ENCODE measurements at places on chromosomes 2 and 18. TPM values are rescaled to one million over a fixed set of nuclear protein-coding genes. Genes with fewer than 3 reads are reported as not detected.

GKN2 gene
- not detected for total RNA-seq

CXCR1 gene
- total RNA-seq: not detected

SPRED2 gene
- 17.4 TPM for total RNA-seq

DNA sequence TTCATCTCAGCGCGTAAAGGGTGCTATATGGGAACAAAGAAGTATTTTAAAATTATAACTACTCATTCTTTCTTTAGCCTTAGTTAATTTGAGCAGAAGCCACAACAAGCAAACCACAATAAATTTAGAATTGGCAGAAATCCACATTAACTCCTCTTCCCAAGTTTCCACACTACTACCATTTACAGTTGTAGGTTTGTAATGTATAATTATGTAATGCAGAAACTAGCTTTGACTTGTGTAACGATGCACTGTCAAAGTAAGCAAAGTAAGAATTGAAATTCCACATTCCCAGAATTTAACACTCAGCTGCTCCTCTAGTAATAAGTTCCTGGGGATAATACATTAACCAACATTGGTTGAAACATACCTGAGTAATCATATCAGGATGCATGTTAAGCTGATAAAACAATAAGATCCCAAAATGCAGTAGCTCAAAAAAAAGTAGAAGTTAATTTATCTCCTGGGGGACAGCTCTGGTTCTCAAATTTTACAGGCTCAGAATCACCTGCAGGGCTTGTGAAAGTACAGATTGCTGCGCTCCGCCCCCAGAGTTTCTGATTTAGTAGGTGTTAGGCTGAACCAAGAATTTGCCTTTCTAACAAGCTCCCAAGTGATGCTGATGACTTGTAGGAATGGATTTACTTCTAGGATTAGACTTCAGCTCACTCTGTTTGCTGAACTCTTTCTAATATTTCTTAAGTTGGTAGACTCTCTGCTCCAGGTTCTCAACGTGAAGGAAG is 9.9 kb downstream of the GRP start:
- H3K27ac ChIP-seq: no peak overlapping the region
- DNase-seq: no peak
- H3K36me3 ChIP-seq: no peaks in the 10 kb centered on the region
- H3K4me3 ChIP-seq: no peak overlapping the region

GRCh38 chr2:218397463-218397819 is 2.2 kb upstream of the CTDSP1 start:
- peaks cover 19% of the 10 kb centered on the region for H3K4me1 ChIP-seq
- H3K27me3 ChIP-seq: no peaks in the 10 kb centered on the region
- H3K4me3 ChIP-seq: peak overlapping the region; percentile 80

STON1 gene
- total RNA-seq: 15.6 TPM

DNA sequence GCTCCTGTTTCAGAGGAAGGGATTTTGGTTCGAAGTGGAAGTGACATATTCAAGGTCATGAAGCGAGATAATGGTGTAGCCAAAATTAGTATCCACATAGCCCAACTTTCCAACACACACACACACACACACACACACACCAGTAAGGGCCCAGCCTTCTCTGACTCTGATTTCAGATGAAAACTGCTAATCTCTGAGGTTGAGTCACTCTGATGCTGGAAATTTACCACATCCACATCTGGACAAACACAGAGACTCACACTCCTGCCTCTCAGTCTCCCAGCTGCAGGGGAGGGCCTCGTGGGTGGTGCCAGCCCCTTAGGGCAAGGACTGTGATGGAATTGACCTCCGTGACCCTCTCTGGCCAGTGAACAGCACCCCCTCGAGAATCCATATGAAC is 29.0 kb upstream of the SLC35F6 start:
- H3K27me3 ChIP-seq: no peaks in the 10 kb centered on the region
- H3K36me3 ChIP-seq: no peaks in the 10 kb centered on the region
- H3K27ac ChIP-seq: no peak overlapping the region
- no peak overlapping the region for H3K4me3 ChIP-seq
- H3K4me1 ChIP-seq: no peaks in the 10 kb centered on the region

DNA sequence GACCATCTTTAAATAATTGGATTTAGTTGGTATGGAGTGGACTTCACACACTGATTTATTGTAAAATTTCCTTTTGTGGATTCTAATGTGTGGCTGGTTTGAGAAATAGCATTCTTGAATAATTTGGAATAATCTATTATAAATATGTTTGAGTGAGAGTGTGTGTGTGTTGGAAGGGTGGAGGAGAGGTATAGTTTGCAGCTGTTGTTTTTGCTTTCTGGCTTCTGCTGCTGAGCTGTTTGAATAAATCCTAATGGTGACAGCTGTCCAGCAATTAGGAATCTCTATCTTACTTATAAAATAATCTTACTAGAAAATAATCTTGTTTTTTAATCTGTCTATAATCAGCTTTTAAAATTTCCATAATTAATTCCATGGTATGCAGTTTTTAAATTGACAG is 1283.0 kb upstream of the CDH2 start:
- no peak for DNase-seq
- no peaks in the 10 kb centered on the region for H3K4me1 ChIP-seq
- H3K27ac ChIP-seq: no peak overlapping the region
- H3K36me3 ChIP-seq: no peaks in the 10 kb centered on the region

B3GNT7 gene
- 0.72 TPM for total RNA-seq

GRCh38 chr2:219120082-219120481 is 40.5 kb downstream of the NHEJ1 start:
- peaks cover 13% of the 10 kb centered on the region for H3K4me1 ChIP-seq
- H3K27me3 ChIP-seq: no peaks in the 10 kb centered on the region
- DNase-seq: no peak
- H3K4me3 ChIP-seq: no peak overlapping the region
- H3K27ac ChIP-seq: no peak overlapping the region

ACVR1C gene
- 0.36 TPM for total RNA-seq

SCN7A gene
- not detected for total RNA-seq

DNA sequence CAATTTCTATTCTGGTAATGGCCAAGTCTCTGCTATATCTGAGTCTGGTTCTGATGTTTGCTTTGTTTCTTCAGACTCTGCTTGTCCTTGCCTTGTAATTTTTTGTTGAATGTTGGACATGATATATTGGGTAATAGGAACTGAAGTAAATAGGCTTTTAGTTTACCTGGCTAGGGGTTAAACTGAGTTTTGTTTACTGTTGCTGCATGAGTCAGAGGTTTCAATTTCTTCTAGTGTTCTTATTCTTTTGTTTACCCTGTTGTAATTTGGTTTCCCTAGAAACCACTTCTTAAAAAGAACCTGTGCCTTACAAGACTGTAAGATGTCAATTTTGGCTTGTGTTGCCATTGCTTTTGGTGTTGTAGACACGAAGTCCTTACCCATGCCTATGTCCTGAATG is 285.0 kb upstream of the KCNH7 start:
- no peak overlapping the region for H3K4me3 ChIP-seq
- H3K27ac ChIP-seq: no peak overlapping the region
- H3K4me1 ChIP-seq: no peaks in the 10 kb centered on the region
- no peaks in the 10 kb centered on the region for H3K36me3 ChIP-seq

- no peaks in the 10 kb centered on the region for H3K36me3 ChIP-seq
- no peak overlapping the region for H3K27ac ChIP-seq
- DNase-seq: no peak
These were observed 40.6 kb downstream of the CPO start for GRCh38 chr2:206979922-206980321.

ZNF521 gene
- 27.5 TPM for total RNA-seq

PDE6D gene
- 19.2 TPM for total RNA-seq

SMYD1 gene
- total RNA-seq: not detected

TMBIM1 gene
- total RNA-seq: 187 TPM

SPATA3 gene
- not detected for total RNA-seq

GRCh38 chr2:172999641-173000386 is 75.8 kb upstream of the MAP3K20 start:
- H3K4me1 ChIP-seq: peaks cover 19% of the 10 kb centered on the region
- DNase-seq: no peak
- no peaks in the 10 kb centered on the region for H3K36me3 ChIP-seq

DNA sequence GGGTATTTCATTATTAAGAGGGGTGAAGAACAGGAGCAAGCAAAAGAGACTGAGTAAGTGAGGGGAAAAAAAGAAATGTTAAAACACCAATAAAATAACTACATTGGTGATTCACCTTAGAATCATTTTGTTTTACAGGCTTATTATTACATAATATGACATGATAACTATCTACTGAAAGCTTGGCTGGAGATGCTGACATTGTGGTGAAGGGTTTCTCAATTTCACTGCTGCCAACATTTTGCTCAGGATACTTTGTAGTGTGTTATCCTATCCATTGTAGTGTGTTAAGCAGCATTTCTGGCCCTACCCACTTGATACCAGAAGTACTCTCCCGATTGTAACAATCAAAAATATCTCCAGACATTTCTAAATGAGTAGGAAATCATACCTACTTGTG is 1564.6 kb upstream of the NXPH2 start:
- DNase-seq: no peak
- H3K4me3 ChIP-seq: no peak overlapping the region
- H3K27me3 ChIP-seq: no peaks in the 10 kb centered on the region
- no peak overlapping the region for H3K27ac ChIP-seq
- no peaks in the 10 kb centered on the region for H3K4me1 ChIP-seq

- no peaks in the 10 kb centered on the region for H3K4me1 ChIP-seq
- no peak for DNase-seq
- no peak overlapping the region for H3K4me3 ChIP-seq
These were observed 94.6 kb upstream of the CAVIN2 start for GRCh38 chr2:191941376-191941929.

TACR1 gene
- 0.29 TPM for total RNA-seq

DNA sequence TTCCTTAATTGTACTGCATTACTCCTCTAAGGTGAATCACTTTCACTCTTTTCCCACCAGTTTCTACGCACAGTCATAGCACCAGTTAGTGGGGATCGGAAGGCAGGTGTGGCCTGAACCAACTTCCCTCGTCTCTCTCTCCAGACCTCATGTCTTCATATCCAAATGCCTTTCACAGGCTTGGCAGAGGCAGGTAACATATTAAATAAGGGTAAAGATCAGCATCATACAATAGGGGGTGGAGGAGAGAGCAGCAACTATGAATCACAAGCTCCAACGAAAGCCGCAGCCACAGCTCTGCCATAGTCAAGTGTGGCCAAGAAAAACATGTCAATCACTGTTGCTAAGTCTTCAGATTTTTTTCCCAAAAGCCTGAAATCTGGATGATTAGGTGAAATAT is 40.3 kb downstream of the AP1S3 start:
- no peaks in the 10 kb centered on the region for H3K36me3 ChIP-seq
- no peak for DNase-seq
- peaks cover 38% of the 10 kb centered on the region for H3K4me1 ChIP-seq

- H3K4me1 ChIP-seq: peaks cover 10% of the 10 kb centered on the region
- no peaks in the 10 kb centered on the region for H3K36me3 ChIP-seq
- H3K27me3 ChIP-seq: no peaks in the 10 kb centered on the region
- no peak overlapping the region for H3K27ac ChIP-seq
- no peak overlapping the region for H3K4me3 ChIP-seq
- no peak for DNase-seq
These were observed 124.4 kb upstream of the TRIB2 start for GRCh38 chr2:12592296-12592695.

IL1R2 gene
- 0.88 TPM for total RNA-seq

HOXD13 gene
- not detected for total RNA-seq

DNA sequence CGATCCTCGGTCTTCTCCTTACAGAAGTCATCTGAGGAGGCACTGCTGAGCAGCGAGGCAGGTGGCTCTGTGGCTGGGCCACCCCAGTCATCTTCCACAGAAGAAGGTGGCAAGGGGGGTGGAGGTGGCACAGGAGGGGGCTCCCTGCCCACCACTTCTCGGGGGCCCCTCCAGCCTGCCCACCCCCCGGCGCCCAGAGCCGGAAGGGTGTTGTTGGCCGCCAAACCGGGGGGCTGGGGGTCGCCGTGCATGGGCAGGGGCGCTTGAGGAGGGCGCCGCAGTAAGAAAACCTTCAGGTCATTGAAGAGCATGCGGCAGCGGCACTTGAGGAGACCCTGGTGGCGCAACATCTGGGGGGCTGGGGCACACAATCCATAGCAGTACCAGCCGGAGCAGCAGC is 2.5 kb downstream of the MARCHF4 start:
- no peak overlapping the region for H3K27ac ChIP-seq
- peaks cover 25% of the 10 kb centered on the region for H3K4me1 ChIP-seq
- no peak for DNase-seq
- H3K4me3 ChIP-seq: no peak overlapping the region

TMEM247 gene
- total RNA-seq: not detected

TMX3 gene
- 94.5 TPM for total RNA-seq
